ENCODE measurements at places on chromosomes 2 and 18.

DNA sequence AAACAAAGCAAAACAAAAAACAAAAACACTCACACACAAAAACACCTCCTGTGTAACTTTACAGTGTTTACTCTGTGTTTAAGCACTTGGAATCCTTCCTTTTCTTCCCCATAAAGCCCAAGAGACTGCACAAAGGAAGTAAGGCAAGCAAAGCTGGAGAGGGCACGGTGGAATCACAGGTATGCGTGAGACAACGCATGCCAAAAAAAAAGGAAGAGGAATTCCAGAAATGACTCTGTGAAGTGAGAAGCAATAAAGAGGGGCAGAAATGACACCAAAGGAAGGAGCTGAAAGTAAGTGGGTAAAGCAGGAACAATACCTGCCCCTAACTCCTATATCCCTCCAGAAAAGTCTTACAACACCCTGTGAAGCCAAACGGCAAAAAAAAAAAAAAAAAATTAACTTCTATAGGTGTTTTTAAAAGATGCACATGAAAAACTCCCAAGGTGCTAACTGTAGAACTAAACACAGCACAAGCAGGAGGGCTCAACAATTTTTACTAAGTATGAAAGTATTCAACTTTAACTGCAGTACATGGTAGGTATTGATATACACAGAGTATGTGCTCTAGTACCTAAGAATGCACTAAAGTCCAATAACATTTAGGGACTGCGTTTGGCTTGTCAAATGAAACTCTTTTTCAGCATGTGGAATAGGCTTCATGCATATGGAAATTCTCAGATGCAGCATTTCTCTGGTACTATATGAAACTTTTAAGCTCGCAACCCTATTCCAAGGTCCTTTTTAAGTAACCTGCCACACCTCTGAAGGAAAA lies 9.1 kb downstream of the RND3 start:
- no peak for DNase-seq

GRCh38 chr2:120934574-120935338 lies 199.1 kb downstream of the GLI2 start:
- DNase-seq = no peak

DNA sequence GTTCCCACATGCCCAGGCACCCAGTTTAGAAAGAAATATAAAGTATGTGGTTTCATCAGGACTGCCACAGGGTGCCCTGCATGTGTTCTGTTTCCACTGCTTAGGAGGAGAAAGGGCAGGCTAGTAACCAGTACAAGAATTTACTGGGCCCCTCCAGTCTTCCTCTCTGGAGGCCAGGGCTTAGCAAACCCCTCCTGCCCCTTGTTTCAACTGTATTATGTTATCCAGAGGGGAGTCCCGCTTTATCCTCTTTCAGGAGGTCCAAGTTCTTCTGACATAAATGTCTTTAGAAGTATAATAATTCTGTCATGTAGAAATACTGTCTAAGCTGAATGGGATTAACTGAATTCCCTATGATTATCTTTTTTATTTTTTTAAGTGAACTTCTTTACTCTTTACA lies 132.1 kb downstream of the WDSUB1 start:
- DNase-seq = no peak

- no peak for DNase-seq
Observed at GRCh38 chr2:142574388-142574787, 303.1 kb upstream of the KYNU start.

- DNase-seq = no peak
Observed at GRCh38 chr2:217367464-217367863, 507.6 kb upstream of the TNP1 start.

- DNase-seq = no peak
Observed at GRCh38 chr18:75346671-75347070, 80.8 kb downstream of the SMIM21 start.

- DNase-seq = no peak
Observed at GRCh38 chr2:233380132-233380895, 26.0 kb downstream of the DGKD start.

DNA sequence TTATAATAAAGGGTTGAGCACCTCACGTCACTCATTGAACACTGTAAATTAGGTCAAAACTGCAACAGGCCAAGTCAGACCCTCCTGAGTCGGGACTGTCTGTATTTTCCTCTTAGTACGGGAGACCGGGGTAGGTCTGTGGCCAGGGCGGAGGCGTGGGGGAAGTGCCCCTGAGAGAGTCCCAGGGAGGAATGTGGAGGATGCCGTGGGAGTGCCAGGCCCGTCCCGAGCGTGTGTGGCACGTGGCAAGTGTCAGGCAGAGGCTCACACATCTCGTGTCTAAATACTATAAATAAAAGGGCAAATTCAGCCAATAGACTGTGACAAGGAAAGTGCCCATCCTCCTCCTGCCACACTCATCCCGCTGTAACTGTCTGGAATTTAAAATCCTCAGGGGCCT lies 6.3 kb upstream of the HDAC4 start:
- DNase-seq = no peak

GRCh38 chr2:12501469-12502158 lies 215.1 kb upstream of the TRIB2 start:
- no peak for DNase-seq

GRCh38 chr2:20578895-20579825 lies 71.7 kb downstream of the HS1BP3 start:
- no peak for DNase-seq

- no peak for DNase-seq
Observed at GRCh38 chr2:205563646-205564045, 118.7 kb upstream of the NRP2 start.

DNA sequence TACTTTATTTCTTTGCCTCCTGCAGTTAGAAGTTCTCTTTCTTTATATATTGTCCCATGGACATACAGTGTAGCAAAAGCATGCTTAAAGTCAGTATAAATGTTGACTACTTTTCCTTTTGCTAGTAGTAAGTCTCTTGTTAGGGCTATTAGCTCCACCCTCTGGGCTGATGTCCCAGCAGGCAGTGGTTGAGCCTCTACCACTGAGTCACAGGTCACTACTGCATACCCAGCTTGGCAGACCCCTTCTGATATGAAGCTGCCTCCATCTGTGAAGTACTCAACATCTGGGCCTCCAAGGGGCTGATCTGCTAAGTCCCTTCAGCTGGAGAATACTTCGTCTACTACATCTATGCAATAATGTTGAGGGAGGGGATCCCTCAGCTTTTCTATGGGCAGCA lies 61.0 kb upstream of the SLC35G4 start:
- no peak for DNase-seq

GRCh38 chr18:60391571-60392226 lies 19.1 kb upstream of the MC4R start:
- no peak for DNase-seq

- DNase-seq = peak; percentile 39
Observed at GRCh38 chr2:173571021-173571821, 216.5 kb downstream of the CDCA7 start.

GRCh38 chr2:190893157-190893556 lies 12.5 kb downstream of the GLS start:
- no peak for DNase-seq

GRCh38 chr18:23641937-23642666 lies 20.6 kb downstream of the ANKRD29 start:
- DNase-seq = no peak

- peak; percentile 88 for DNase-seq
Observed at GRCh38 chr2:45256867-45257641, 247.8 kb upstream of the SIX2 start.

GRCh38 chr2:111186933-111187332 lies 66.2 kb downstream of the BCL2L11 start:
- no peak for DNase-seq

DNA sequence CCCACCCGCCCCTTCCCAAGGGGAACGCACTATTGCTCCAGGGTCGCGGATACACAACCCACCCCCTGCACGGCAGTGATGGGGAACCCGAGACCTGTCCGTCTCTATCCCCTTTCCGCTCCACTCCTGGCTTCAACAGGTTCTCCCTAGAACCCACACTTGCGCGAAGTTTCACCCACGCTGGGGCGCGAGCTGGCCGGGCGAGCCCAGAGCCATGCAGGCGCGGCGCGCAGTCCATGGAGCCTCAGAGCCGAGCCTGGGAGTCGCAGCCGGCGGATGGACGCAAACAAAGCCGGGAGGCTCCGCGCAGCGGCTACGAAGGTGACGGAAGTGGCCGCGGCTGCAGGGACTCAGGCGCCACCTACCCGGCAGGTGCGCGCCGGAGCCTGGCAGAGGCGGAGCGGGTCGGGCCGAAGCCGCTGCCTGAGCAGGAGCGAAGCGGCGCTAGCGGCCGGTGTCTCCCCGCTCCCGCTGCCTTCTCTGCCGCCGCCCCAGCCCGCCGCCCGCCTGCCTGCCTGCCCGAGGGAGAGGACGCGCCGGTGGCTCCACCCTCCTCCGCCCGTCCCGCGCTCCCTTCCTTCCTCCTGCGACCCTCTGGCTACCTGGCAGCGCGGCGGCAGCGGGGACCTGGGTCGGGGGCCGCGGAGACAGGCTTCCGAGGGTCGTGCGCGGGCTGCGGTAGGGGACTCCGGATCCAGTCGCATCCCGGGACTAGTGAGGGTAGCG lies 14.0 kb downstream of the ALPG start:
- peak; percentile 84 for DNase-seq

- DNase-seq = no peak
Observed at GRCh38 chr2:239930378-239930777, 94.8 kb downstream of the NDUFA10 start.

- no peak for DNase-seq
Observed at GRCh38 chr2:4381773-4382172, 678.4 kb downstream of the DCDC2C start.

DNA sequence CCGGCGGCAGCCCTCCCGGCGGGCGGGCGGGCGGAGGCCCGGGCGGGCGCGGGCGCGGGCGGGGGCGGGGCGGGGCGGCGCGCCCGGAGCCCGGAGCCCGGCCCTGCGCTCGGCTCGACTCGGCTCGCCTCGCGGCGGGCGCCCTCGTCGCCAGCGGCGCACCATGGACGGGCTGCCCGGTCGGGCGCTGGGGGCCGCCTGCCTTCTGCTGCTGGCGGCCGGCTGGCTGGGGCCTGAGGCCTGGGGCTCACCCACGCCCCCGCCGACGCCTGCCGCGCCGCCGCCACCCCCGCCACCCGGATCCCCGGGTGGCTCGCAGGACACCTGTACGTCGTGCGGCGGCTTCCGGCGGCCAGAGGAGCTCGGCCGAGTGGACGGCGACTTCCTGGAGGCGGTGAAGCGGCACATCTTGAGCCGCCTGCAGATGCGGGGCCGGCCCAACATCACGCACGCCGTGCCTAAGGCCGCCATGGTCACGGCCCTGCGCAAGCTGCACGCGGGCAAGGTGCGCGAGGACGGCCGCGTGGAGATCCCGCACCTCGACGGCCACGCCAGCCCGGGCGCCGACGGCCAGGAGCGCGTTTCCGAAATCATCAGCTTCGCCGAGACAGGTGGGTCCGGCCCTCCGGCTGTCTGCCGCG lies at the start of gene INHBB:
Gene INHBB (plus strand): TSS at position 111 of the 641 bp plus-strand sequence. CDS start 53 bp downstream, at position 164.
- peak; percentile 72 for DNase-seq

DNA sequence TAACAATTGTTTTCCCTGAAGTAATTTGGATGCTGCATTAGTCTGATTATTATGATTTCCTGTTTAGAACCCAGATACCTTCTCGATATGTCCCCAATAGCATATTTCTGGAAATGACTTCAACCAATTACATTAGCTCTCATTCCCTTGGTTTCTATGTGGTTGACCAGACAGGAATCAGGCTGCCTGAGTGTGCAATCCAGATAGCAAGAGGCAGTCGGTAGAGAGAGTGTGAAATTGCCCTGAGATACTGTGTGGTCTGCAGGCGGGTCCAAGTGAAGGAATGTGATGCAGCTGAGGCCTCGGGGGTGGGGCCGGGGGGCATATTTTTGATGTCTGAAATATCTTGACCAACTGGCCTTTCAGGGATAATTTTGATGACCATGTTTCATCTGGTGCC lies 143.9 kb upstream of the ITGA6 start:
- DNase-seq = no peak

GRCh38 chr18:51342815-51343214 lies 145.3 kb upstream of the MEX3C start:
- no peak for DNase-seq

GRCh38 chr2:32990556-32990955 lies 43.8 kb downstream of the LTBP1 start:
- DNase-seq = no peak

- DNase-seq = peak; percentile 16
Observed at GRCh38 chr2:227884511-227884947, 13.1 kb downstream of the DAW1 start.

DNA sequence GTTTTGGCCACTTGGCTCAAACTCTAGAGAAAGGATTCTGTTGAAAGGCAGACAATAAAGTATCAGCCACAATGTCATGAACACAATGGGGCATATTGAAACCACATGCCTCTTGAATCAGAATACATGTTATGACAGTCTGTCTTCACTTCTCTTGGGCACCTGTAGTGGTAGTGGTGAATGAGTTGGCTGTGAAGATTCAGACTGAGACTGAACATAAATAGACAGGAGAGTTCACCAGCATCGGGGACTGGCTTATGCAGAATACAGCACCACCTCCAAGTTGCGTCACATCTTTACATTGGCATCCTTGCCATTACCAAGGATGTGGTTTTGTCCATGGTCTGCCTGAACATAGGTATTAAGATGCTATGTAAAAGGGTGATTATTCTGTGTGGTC lies 336.8 kb downstream of the MYCN start:
- DNase-seq = no peak

DNA sequence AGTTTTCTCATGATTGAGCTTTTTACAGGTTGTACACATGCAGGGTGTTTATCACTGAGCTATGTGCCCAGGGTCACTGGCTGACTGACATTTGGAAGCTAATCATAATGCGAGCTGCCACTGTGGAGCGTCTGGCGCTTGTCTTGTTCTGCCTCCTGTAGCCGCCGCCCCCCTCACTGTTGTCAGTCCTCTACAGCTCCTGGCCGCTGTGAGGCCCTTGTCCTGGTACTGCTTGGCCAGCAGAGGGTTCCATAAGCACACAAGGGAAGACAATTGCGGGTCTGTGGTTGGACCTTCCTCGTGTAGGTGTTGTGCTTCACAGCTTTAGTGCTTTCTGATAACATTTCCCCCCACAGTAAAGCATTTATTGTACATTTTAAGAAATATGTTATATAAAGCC lies 105.6 kb upstream of the LDLRAD4 start:
- peak; percentile 14 for DNase-seq

- no peak for DNase-seq
Observed at GRCh38 chr2:168798076-168798887, 4.2 kb upstream of the NOSTRIN start.
